SJSA1 (cell line): ENCODE measurements at places on chromosomes 13 and 19. TPM values are rescaled to one million over a fixed set of nuclear protein-coding genes. Genes with fewer than 3 reads are reported as not detected.

Gene ACER1
- total RNA-seq = not detected in 2 replicates

Gene SRRM5
- not detected in 2 replicates for total RNA-seq

- no peaks in the 10 kb centered on the region for H3K36me3 ChIP-seq
- H3K4me3 ChIP-seq = no peak overlapping the region
- H3K27ac ChIP-seq = no peak overlapping the region
- no peaks in the 10 kb centered on the region for H3K27me3 ChIP-seq
- H3K4me1 ChIP-seq = peaks cover 23% of the 10 kb centered on the region
- DNase-seq = no peak
Measured at GRCh38 chr19:55471266-55471665, 5.2 kb upstream of the ZNF628 start.

Gene TTYH1
- total RNA-seq = not detected in 2 replicates

- H3K27me3 ChIP-seq = peaks cover 35% of the 10 kb centered on the region
- H3K36me3 ChIP-seq = no peaks in the 10 kb centered on the region
- no peak for DNase-seq
- no peak overlapping the region for H3K27ac ChIP-seq
- no peak overlapping the region for H3K4me3 ChIP-seq
Measured at GRCh38 chr19:15048128-15048527, 1.2 kb upstream of the CASP14 start.

GRCh38 chr13:99197117-99197651, 3.5 kb upstream of the UBAC2 start:
- DNase-seq = no peak
- no peak overlapping the region for H3K27ac ChIP-seq
- peaks cover 11% of the 10 kb centered on the region for H3K36me3 ChIP-seq
- peaks cover 24% of the 10 kb centered on the region for H3K4me1 ChIP-seq

DNA sequence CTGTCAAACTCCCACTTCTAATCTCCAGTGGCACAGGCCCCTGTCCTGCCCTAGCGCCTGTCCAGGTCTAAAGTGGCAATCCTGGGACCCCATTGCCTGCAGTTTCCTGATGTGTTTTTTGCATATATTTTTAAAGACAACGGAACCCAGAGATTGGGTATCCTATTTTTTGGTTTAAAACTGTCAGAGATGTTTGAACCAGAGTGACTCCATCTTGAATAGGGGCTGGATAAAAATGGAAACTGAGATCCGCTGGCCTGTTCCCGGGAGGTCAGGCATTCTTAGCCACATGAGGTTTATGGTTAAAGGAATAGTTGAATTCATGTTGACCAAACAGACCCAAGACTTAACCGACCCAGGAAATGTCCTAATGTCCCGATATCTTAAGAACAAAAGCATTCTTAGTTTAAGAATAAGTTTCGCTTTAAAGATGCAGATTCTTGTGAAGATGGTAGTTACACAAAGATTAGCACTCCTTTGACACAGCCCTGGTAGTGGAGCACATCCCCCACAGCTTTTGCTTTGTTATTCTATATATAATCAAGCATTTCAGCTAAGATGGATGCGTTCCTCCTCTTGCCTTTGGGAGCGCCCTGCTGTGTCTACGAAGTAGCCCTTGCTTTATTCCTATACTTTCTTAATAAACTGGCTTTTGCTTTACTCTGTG, 332.1 kb downstream of the UQCRFS1 start:
- H3K4me3 ChIP-seq = no peak overlapping the region
- H3K4me1 ChIP-seq = no peaks in the 10 kb centered on the region
- H3K36me3 ChIP-seq = no peaks in the 10 kb centered on the region
- no peak for DNase-seq
- H3K27ac ChIP-seq = no peak overlapping the region
- no peaks in the 10 kb centered on the region for H3K27me3 ChIP-seq

Gene RASA3
- total RNA-seq = 17.2 and 19.8 TPM in 2 replicates

- H3K27ac ChIP-seq = no peak overlapping the region
- H3K4me1 ChIP-seq = no peaks in the 10 kb centered on the region
Measured at GRCh38 chr13:93318534-93319254, 92.1 kb downstream of the GPC6 start.

GRCh38 chr13:35720290-35720689, 243.8 kb upstream of the MAB21L1 start:
- H3K36me3 ChIP-seq = no peaks in the 10 kb centered on the region
- no peak for DNase-seq
- H3K4me1 ChIP-seq = peaks cover 11% of the 10 kb centered on the region
- H3K4me3 ChIP-seq = no peak overlapping the region

Gene LSR
- 2.0 TPM in 1 of 2 replicates, not detected in the other for total RNA-seq

Gene IL17D
- 2.5 and 4.3 TPM in 2 replicates for total RNA-seq

- no peaks in the 10 kb centered on the region for H3K4me1 ChIP-seq
- no peak for DNase-seq
- H3K4me3 ChIP-seq = no peak overlapping the region
Measured at GRCh38 chr13:26463848-26464247, 93.6 kb upstream of the WASF3 start.

DNA sequence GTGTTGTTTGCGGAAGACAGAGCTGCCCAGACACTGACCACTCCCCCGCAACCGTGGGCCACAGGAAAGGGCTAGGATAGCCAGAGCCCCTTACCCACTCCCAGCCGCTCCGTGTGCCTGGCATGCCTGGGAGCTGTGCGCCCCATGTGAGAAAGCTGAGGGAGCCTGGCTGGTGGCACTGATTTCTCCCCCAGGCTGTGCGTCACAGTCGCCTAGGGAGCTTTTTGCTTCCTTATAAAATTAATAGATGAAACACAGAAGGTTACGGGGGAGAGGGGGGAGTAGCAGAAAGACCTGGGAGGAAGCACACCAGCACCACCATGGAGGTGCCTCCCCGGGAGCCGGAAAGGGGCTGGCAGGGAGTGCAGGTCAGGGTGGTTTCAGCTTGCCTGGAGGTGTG, 24.7 kb downstream of the DPF1 start:
- no peak overlapping the region for H3K27ac ChIP-seq
- no peaks in the 10 kb centered on the region for H3K27me3 ChIP-seq
- H3K36me3 ChIP-seq = peaks cover 12% of the 10 kb centered on the region

- peak overlapping the region; percentile 84 for H3K27ac ChIP-seq
- no peaks in the 10 kb centered on the region for H3K27me3 ChIP-seq
- H3K36me3 ChIP-seq = no peaks in the 10 kb centered on the region
- peak; percentile 81 for DNase-seq
Measured at GRCh38 chr13:51845574-51846318, 769 bp upstream of the TMEM272 start.

- DNase-seq = no peak
- H3K4me3 ChIP-seq = no peak overlapping the region
- H3K27ac ChIP-seq = no peak overlapping the region
- H3K4me1 ChIP-seq = no peaks in the 10 kb centered on the region
- H3K36me3 ChIP-seq = no peaks in the 10 kb centered on the region
Measured at GRCh38 chr13:92221916-92222315, 823.5 kb downstream of the GPC5 start.

DNA sequence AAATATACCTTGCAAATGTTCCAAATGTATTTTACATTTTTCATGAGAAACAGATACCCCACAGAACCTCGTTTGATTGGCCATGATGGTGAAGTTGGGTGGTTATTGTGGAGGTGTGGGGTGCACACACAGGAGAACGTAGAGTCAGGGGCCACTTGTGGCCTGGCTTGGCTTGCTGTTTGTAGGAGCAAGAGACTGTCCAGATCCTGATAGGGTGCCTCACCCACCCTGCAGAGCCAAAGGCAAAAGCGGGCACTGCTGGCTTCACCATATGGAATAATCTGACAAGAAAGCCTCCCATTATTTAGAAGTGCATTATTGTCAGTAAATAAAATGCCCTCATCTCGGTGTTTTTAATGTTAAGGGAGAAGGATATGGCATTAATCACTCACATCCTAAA, 330.2 kb downstream of the TEX29 start:
- H3K36me3 ChIP-seq = no peaks in the 10 kb centered on the region
- peak; percentile 36 for DNase-seq
- H3K27me3 ChIP-seq = peaks cover 61% of the 10 kb centered on the region
- no peak overlapping the region for H3K27ac ChIP-seq
- no peaks in the 10 kb centered on the region for H3K4me1 ChIP-seq

- DNase-seq = no peak
- no peaks in the 10 kb centered on the region for H3K4me1 ChIP-seq
- H3K36me3 ChIP-seq = no peaks in the 10 kb centered on the region
- no peak overlapping the region for H3K27ac ChIP-seq
Measured at GRCh38 chr13:53010374-53011105, 18.1 kb upstream of the OLFM4 start.

Gene GPR4
- not detected in 2 replicates for total RNA-seq

Gene CIC
- total RNA-seq = 13.0 and 21.5 TPM in 2 replicates
